ENCODE measurements at places on chromosomes 5 and 9. TPM values are rescaled to one million over a fixed set of nuclear protein-coding genes. Genes with fewer than 3 reads are reported as not detected.

DNA sequence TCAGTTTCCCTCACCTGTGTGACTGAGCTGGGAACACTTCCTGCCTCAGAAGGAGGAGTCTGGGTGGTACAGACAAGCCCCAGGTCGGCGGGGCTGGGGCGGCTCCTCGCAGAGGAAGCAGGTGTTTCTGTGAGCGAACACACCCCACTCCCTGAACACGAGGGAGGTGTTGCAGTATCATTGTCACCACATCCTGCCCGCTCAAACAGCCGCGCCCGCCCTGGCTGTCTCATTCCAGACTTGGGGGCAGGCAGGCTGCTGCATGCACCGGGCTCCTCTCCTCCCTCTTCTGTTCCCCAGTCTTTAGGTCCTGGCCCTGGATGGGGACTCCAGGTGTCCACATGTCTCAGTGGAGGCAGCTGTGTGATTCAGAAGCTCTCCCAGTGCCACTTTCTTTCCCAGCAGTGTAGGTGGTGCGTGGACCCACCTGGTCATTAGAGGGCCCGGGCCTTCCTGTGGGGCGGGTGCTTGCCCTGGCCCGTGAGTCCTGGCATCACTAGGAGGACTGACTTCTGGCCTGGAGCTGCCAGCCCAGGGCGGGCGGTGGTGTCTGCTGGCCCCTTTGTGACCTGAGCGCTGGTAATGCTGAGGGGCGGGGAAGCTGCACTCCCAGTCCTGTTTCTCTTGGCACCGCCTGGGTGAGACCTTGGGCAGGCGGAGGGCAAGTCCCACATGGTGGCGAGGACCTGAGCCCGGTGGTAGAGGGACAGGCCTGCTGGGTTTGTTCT is 18.3 kb upstream of the PHYHD1 start:
- no peak for DNase-seq

DNA sequence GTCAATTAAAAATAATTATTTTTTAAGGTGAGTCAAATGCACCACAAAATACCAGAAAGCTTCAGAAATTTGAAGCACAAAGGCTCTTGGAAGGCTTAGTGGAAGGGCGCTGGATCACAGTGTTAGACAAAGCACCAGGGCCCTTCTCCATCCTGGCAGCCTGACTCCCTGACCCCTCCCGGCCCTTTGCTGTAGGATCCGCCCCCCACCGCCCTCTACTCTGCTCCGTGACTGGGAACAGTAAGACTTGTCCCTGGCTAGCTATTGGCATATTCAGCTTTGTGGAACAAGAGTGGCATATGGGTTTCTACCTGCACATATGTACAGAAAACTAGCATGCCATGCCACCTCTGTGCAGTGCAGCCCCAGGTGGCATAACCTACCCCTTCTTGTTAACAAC is 222.1 kb downstream of the SYK start:
- DNase-seq = no peak

GRCh38 chr9:82513976-82514735 is 525.6 kb downstream of the SPATA31D1 start:
- no peak for DNase-seq

- DNase-seq = no peak
Observed at GRCh38 chr5:66704790-66705425, 108.7 kb downstream of the MAST4 start.

GRCh38 chr5:144035046-144035740 is 135.3 kb downstream of the YIPF5 start:
- DNase-seq = no peak

- DNase-seq = no peak
Observed at GRCh38 chr5:149314571-149315111, 30.7 kb upstream of the GRPEL2 start.

- DNase-seq = no peak
Observed at GRCh38 chr5:92402045-92402444, 1018.9 kb upstream of the ARRDC3 start.

DNA sequence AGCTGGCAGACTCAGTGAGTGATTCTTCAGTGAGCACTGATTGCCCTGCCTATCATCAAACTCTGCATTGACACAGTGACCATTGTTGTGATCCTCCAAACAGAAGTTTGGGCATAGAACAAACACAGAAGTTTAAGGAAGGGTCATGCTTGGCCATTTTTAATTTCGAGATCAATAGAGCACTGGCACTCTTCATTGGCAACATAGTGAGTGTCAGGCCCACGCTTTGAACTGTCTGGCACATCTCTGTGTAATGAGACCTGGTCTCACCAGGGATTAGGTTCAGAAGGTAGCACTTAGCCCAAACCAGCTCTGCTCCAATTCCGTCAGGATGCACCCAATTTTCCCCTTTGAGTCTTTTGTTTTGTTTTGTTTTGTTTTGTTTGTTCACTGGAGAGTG is 127.1 kb upstream of the MOCS2 start:
- DNase-seq = no peak

DNA sequence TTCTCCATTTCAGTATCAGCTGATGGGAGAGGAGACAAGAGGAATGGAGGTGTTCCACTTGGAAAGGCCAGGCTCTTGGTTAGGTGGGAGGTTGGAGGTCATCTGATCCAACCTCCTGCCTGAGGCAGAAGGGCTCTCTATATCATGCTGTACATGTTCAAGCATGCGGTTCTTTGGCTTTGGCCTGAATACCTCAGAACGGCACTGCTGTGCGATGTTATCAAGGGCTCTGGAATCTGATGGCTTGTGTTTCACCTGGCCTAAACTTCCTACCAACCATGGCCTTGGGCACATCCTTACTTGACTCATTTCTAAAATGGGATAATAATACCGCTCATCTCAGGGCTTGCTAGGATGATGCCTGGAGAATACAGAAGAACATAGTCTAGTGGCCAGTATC is 90.1 kb upstream of the FAM169A start:
- DNase-seq = no peak

DNA sequence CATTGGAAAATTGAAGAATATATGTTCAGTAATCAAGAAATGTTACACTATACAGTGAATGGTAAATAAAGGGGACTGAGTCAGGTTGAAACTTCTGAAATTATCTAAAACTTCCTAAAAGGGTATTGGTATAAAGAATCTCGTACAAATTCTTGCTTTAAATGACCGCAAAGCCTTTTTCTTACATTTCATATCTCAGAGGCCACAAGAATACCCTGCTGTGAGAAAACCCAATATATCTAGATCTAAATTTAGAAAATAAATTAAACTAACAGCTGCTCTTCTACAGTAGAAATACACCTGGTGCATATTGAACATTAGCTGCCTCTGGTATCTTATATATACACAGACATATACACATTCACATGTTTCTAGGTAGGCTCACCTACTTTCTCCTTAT is 221.7 kb downstream of the PCSK5 start:
- DNase-seq = no peak

DNA sequence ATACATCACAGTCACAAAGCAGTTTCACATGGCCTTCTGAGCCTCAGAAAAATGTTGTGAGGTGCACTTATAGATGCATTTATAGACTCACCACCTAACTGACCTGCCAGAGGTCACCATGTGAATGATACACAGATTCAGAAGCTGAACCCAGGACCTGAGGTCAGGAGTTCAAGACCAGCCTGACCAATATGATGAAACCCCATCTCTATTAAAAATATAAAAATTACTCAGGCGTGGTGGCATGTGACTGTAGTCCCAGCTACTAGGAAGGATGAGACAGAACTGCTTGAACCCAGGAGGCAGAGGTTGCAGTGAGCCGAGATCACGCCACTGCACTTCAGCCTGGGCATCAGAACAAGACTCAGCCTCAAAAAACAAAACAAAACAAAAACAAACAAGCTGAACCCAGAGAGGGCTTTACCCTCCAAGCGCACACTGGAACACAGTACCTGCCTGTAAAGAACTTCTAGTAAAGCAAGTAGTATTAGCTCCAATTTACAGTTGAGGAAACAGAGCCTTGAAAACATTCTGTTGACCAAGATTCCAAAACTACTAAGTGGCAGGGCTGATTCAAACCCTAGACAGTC is 16.3 kb downstream of the ECPAS start:
- DNase-seq = no peak

GRCh38 chr5:176492431-176492830 is 44.2 kb downstream of the FAF2 start:
- no peak for DNase-seq

- DNase-seq = peak; percentile 74
Observed at GRCh38 chr5:39775086-39775796, 350.5 kb upstream of the DAB2 start.

DNA sequence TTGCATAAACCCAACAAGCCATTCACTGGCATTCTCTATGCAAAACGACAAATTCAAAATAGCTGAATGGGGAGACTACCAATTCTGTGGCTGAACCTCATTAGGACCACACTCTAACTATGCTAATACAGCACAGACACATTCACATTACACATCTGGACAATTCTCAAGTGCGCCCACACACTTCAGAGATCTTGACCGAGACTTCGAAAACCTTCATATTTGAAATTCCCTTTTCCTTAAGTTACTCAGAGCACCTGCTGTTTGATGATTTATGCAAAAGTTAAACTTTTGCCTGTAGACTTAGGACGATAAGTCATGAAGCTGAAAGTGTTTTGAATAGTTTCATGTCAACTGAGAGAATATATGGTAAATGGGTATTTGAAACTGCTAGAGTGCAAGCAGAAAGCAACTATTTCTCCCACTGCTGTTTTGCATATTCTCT is 111.9 kb downstream of the FBN2 start:
- no peak for DNase-seq

DNA sequence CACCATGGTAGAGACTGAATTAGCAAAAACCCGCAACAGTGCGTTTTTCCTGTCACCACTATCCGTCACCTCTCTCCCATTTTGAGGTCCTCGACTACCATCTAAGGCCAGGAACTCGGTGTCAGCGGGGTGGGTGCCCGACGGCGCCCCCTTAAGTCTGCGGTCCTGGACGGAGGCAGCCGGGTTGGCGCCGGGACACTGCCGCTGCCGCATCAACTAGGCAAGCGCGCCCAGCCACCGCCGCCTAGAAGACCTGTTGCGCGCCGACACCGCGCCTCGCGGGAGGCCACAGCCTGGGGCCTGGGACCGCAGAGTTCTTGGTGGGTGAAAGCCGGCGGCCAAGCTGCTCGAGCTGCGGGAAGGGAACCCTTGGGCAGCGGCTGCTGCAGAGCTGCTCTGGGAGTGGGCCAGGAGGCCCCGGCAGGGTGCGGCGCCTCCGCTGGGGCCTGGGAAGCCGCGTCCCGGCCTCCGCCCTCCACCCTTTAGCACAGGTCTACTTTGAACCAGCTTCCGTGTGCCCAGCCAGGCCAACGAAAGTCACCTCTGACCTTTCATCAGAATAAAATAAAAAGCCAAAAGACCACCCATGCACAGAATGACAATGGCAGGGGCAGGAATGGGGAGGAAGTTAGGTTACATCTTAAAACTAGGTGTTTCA is 3.5 kb downstream of the FOXB2 start:
- DNase-seq = no peak

DNA sequence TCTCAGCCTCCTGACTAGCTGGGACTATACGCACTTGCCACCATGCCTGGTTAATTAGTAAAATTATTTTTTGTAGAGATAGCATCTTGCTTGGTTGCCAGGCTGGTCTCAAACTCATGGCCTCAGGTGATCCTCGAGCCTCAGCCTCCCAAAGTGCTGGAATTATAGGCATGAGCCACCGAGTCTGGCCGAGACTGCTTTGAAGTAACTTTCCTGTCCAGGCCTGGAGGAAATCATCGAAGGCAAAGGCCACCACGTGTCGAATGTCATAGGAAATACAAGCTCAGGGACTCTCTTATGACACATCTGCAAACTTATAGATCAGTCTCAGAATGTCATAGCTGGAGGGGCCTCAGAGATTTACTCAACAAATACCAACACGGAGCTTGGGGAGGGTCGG is 25.1 kb downstream of the RAPGEF1 start:
- DNase-seq = no peak

GRCh38 chr9:83456226-83456625 is 82.0 kb downstream of the FRMD3 start:
- no peak for DNase-seq

GRCh38 chr9:76115982-76116646 is 225.6 kb downstream of the PCSK5 start:
- DNase-seq = no peak

- DNase-seq = no peak
Observed at GRCh38 chr5:170143710-170144109, 38.0 kb downstream of the FOXI1 start.

DNA sequence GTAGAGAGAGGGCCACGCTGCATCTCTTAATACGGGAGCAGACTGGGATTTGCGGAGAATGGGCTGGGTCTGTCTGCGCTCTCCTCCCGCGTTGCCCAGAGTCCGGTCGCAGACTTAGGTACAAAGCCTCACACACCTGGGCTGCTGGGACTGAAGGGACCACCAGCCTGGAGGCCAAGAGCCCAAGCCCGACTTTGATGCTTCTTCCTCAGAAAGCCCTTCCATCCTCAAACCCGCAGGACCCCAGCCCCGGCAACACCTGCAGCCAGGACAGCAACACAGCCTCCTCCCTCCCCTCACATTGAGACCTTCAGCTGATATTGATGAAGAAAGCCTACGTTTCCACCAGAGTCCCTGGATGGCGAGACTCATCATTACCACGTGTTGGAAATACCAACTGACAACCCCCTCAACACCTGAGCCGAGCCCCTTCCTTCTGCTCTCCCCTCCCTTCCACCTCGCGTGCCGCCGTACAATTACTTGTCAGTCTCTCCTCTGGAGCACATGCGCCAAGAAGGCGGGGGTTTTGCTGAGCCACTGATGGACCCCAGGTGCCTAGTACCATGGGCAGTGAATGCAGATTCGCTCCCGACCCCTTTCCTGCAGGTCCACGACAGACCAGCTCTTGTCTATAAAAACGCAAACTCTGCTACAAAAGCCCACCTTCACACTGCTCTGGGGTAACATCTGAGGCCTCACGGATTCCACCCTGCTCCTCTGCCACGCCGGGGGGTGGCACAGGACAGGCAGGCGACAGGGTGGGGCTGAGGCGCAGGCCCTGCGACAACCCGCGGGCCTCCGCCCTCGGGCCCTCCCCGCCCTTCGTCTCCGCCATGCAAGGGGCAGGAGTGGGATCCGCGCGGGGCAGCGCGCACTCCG is 841 bp downstream of the ASB6 start:
- no peak for DNase-seq

DNA sequence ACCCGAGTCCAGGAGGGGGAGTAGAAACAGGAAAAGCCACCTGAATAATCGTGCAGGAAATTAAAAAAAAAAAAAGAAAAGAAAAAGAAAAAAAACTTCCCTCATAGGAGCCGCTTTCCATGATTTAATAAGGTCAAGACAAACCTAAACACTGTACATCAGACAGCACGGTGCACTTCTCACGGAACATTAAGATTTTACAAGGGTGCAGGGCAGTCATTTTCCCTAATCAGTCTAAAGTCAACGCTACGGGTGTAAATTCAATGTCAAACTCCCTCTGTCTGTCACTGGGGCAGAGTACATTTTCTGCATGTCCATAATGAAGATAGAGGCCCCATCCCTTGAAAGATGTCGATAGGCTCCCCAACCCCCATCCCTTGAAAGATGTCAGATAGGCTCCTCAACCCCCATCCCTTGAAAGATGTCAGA is 139.7 kb downstream of the TSSK1B start:
- DNase-seq = no peak

- no peak for DNase-seq
Observed at GRCh38 chr9:103041961-103042360, 46.8 kb downstream of the CYLC2 start.

GRCh38 chr9:13726746-13727145 is 447.3 kb upstream of the MPDZ start:
- DNase-seq = no peak

Gene CYLC2
- not detected for total RNA-seq

Gene PDZD2
- total RNA-seq = 6.7 TPM

Gene TAF11L5
- total RNA-seq = not detected

Gene LCN2
- 283 TPM for total RNA-seq

Gene CDKN2A
- 3.6 TPM for total RNA-seq

Gene DND1
- 0.34 TPM for total RNA-seq

Data from kidney epithelial cell (primary cell).